SK-N-SH treated with all-trans-retinoic acid at 6 μM for 48 hours (cell line): ENCODE measurements at places on chromosomes 3 and 15.

DNA sequence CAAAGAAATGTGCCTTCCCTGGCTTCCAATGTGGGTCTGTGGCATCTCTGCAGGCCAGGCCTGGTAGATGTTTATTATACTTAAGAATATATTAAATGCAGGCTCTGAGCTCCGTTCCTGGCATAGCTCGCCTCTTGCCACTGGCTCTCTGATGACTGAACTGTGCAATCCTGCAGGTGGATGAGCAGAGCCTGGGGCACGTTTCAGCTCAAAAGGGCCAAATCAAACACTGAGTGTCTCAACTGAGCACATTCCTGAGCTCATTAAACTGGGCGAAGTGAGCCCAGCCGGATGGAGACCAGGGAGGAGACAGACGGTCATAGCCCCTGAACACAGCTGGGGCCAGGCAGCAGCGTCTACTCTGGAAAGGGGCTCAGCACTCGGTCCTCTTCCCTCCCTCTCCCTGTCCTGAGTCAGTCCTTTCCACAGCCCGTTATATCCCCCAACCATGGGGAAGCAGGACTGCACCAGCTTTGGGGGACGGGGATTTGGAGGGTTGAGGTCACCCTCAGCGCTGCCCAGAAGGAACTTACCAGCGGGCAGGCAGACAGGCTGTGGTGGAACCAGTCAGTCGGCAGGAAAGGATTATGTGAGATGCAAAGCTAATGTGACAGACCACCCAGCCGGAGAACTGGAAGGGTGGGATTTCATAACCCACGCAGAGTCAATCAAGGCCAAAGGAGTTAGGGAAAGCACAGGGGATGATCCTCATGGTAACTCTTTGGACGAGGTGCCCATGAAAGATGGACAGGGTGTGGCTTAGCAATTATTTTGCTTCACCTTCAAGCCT is 77.4 kb upstream of the ANKRD34C start:
- ATAC-seq = no peak

DNA sequence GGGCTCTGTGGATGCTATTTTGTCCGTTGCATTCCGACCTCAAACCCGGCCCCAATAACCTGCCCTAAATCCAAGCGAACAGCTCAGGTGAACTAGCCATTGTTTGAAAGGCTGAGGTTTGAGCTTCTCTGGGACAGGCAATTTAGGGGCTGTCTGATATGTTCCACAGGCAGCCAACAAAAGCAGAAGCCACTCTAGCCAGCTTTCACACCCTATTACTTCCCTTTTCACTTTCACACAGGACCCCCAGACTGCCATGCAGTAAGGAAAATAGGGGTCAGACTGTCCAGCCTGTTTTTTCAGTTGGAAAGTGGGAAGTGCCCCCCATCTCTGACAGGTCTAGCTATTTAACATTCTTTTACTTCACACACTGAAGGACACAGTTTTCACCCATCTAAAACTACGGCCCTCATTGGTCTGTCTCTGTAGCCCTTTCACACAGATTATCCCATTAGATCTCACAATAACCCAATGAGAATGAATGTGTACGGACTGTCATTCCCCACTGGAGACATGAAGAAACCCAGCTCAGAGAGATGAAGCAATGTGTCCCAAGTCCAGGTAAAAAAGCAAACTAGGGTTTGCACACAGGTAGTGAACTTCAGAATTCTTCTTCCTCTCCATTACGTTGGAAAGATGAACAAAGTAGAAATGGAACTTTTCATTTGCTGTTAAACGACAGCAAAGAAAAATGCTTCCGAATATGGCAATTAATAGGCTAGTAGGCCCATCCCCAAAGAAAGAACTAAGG is 1.9 kb downstream of the CCDC12 start:
- no peak for ATAC-seq

DNA sequence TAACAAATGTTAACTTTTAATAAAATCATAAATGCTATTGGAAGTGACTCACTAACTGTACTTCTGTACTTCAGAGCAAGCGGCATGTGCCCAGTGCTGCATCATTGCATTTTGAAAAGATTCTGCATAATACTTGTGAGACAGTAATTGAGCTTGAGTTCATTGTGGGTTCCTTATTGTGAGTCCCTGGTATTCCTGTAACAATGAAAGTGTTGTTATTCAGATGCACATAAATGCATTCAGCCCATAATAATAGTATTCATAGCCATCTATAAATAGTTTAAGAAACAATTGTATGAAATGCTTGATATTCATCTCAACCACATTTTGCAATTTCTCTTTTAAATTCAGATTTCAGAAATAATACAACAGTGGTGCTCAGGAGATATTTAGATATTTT is 976.4 kb downstream of the CADM2 start:
- no peak for ATAC-seq

- no peak for ATAC-seq
Observed at GRCh38 chr15:82072926-82073537, 27.2 kb upstream of the MEX3B start.

- peak; percentile 37 for ATAC-seq
Observed at GRCh38 chr3:124033360-124034015, 41.6 kb upstream of the ROPN1 start.

- ATAC-seq = no peak
Observed at GRCh38 chr3:148880681-148881080, 15.6 kb downstream of the CPA3 start.

DNA sequence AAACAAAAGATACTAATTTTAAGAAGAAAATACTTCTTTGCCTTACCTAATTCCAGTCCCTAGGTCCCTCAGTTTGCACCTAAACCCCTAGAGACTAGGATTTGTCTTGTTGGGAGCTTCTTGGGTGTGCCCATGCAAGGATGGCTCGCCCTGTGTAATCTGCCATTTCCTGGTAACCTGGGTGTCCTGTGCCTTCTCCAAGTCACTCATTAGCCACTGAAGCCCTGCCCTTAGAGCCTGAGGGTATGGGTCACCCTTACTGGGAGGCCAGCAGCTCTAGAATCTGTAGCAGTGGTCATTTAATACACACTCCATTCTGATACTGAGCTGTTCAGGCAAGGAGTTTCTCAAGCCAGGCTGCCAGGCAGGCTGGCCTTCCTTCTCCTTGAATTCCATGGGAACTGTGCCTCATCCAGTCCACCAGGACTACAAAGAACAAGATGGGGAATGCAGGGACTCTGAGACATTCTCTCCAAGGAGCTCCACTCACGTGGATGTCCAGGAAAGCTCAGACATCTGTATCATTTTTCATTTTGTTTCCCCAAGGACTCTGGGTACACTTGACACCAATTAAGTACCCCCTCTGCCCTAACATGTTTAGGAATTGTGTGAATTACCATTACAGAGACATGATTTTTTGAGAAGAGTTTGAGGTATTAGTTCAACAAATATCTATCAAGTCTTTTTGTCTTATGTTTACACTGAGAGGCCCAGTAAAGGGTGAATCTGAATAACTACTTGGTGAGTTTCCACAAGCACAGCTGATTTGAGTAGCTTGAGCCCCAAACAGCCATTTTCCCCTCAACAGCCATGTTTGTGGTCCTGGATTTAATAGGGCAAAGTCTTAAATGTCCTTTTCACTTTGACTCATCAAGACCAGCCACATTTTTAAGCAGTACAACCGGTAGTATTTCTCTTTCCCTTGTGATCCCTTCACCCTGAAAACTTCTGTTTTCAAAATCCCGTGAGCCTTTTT is 52.6 kb downstream of the ARNT2 start:
- no peak for ATAC-seq

- ATAC-seq = peak; percentile 33
Observed at GRCh38 chr3:133595341-133595740, 21.9 kb downstream of the CDV3 start.

DNA sequence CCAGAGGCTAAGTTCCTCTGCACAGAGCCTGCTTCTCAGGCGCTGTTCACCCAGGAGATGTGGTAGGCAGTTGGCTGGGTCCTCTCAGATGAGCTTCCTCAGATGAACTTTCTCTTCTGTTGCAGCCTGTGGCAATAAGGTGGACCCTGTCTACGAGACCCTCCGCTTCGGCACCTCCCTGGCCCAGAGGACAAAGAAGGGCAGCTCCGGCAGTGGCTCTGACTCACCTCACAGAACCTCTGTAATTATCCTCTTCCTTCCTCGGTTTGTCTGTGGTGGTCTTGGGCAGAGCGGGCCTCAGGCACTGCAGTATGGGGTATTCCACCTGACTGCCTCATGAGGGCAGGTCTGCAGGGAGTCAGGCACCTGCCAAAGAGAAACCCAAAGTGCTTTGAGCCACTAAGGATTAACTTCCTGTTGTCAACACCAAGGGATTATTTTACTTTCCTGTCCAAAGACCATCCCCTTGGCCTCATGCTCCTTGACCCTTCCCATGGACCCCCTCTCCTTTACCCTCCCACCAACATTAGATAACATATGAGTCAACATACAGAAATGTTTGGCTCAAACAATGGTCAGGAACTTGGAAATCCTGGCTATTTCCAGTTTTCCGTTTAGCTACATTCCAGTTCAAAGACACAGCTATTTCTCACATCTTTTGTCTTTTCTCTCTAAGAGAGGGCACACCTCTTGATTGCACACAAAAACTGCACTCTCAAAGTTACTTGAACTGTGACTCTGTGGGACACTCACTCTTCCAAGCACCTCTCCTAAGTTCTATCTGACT is 105.9 kb downstream of the STAC start:
- ATAC-seq = no peak

- ATAC-seq = no peak
Observed at GRCh38 chr3:46395210-46395661, 11.6 kb downstream of the CCR5AS start.

DNA sequence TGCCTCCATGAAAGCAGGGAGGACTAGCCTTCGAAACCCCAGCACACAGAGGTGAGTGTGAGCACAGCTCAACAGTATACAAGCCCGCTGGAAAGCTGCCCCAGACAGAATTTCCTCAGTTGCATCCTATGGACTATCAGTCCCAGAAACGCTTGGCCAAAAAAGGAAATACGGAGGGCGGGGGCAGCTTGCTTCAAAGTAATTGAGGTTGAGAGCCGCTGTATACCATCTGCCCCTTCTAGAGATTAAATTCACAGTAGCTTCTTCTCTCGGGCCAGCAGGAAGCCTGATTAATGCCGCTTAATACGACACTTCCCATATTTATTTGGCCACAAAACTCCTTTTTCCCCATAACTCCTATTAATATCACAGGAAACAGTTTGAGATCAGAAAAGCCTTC is 88.7 kb downstream of the LIPC start:
- ATAC-seq = no peak

- no peak for ATAC-seq
Observed at GRCh38 chr15:101447561-101448071, 41.9 kb downstream of the PCSK6 start.

DNA sequence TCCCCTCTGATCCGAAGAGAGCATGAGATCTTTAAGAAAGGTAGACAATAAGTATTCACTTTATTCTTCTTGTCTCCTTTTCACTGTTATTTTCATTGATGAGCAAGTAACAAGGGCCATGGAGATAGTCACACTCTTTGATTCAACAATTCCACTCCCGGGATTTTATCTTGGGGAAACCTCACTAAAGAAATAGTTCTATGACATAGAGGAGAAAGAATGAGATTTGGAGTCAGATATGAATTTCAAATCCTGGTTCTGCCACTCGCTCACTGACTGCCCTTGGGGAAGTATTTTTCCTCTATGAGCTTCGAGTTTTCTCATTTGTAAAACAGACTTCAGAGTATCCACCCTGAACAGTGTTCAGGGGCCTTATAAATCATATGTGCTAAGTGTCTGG is 514.6 kb downstream of the NLGN1 start:
- ATAC-seq = peak; percentile 74

GRCh38 chr3:42728056-42728455 is 25.5 kb upstream of the HHATL start:
- ATAC-seq = no peak

DNA sequence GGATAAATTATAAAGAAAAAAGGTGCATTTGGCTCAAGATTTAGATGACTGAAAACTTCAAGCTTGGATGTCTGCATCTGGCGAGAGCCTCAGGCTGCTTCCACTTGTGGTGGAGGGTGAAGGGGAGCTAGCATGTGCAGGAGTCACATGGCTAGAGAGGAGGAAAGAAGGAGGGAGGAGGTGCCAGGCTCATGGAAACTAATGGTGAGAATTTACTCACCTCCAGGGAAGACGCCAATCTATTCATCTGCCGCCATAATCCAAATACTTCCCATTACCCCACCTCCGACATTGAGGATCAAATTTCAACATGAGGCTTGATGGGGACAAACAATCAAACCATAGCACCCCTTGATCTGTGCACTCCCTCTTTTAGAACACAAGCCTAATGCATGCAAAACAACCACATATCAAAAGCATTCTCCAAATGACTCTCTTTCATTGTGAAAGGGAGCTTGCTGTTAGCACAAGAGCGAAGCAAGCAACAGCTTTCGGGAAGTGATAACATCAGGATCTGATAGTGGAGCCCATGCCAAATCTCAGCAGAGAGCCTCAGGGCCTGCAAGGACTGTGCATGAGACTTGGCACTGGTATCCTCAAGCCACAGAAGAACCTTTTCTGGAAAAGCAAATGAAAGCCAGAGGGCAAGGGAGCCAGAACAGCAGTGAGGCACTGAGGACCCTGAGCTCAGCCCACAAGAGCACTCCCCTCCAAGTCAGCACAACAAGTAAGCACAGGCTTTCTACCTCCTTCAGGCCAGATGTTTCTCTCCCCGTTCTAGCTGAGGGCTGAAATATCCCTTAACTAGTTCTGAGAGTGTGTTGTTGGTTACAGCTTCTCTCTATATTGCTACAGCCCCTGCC is 50.2 kb upstream of the THBS1 start:
- ATAC-seq = peak; percentile 37; the same call in 1 of the 3 replicates

DNA sequence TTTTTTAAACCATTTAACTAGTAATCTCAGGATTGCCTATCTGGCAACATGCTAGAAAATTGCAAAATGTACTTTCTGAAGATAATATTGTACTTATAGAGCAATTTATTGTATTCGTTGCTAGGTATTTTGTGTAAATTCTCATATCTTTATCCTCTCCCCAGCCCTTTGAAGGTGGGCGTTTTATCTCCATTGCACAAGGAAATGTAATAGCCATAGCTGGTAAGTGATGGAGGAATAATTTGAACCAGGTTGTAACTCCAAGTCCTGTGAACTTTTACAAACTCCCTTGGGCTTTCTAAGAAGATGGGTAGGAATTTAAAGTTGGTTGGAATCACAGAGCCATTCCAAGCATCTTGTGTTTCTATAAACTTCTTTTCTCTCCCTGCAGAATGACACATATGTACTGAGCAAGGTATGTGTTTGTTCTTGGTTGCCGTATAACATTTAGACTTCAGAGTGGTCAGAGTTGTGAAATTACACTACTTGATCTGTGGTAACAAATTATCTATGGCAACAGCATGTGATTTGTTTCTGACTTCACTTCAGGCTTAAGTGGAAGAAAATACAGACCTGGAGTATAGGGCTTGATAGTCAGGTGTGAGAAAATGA is 170.9 kb downstream of the AKAP13 start:
- ATAC-seq = no peak

DNA sequence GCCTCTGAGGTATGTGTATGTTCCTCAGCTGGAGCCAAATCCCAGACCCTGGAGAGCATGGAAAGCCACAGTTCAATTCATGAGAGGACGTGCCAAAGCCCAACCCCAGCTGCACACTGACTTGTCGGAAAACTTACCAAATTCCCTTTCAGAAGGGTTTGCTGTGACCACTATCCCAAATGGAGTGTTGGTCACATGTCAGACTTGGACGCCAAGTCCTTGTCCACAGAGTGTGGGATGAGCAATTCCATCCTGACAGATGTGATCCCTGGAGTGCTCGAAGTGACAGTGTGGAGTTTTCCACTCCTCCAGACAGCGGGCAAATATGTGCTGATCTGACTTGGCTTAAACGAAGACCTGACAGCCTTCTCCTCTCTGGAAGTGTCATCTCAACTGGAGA is 71.2 kb downstream of the RORA start:
- ATAC-seq = no peak

- ATAC-seq = no peak
Observed at GRCh38 chr3:113873814-113874526, 35.4 kb downstream of the GRAMD1C start.
